ENCODE measurements at places on chromosomes 1 and 21.

DNA sequence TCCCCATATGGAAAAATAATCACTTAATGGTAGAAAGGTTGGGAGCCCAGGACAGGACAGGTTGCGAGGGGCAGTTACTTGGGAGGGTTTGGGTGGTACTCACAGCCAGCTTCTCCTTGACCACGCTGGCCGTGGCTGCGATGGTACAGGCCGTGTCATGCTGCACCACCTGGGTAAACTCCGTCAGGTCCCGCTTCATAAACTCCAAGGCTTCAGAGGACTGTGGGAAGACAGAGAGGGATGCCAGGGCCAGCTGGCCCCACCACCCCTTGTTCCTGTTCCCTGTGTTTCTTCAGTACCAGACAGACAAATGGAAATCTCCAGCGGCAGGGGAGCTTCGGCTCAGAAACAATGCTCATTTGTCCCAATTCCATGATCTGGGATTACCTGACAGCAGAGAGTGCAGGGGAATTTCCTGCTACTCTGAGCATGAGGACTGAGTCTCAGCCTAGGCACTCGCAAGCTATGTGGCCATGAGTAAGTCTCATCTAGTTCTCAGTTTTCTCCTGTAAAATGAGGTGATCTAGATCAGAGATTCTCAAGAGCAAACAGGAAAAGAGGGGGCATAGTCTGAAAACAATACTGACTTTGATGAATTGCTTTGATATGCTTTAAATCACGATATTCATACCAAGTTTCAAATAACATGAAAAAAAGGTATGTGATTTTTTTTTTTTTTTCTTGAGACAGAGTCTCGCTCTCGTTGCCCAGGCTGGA lies 7.4 kb downstream of the BSDC1 start:
- no peak for DNase-seq

GRCh38 chr1:201637282-201638079 lies 98.6 kb downstream of the NAV1 start:
- peak; percentile 86 for DNase-seq

DNA sequence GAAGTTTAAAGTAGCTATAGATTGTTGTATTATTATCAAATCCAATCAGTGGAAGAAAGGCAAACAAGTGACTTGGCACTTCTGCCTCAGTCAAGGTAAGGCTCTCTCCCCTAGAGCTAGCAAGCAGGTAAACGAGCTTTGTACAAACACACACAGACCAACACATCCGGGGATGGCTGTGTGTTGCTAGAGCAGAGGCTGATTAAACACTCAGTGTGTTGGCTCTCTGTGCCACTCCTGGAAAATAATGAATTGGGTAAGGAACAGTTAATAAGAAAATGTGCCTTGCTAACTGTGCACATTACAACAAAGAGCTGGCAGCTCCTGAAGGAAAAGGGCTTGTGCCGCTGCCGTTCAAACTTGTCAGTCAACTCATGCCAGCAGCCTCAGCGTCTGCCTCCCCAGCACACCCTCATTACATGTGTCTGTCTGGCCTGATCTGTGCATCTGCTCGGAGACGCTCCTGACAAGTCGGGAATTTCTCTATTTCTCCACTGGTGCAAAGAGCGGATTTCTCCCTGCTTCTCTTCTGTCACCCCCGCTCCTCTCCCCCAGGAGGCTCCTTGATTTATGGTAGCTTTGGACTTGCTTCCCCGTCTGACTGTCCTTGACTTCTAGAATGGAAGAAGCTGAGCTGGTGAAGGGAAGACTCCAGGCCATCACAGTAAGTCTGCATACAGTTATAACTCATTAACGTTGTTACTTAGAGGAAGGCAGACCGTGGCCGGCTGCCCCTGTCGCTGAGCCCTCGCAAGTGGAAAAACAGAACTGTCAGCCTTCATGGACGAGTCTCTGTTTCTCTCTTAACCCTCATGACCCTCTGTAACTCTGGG lies at the start of gene PALMD:
PALMD (plus strand) TSS at position 415 of the 833 bp plus-strand sequence; CDS start at position 620, 205 bp downstream.
- DNase-seq = peak; percentile 53

- DNase-seq = no peak
These were observed 19.9 kb upstream of the DNAJC6 start for GRCh38 chr1:65289449-65289848.

DNA sequence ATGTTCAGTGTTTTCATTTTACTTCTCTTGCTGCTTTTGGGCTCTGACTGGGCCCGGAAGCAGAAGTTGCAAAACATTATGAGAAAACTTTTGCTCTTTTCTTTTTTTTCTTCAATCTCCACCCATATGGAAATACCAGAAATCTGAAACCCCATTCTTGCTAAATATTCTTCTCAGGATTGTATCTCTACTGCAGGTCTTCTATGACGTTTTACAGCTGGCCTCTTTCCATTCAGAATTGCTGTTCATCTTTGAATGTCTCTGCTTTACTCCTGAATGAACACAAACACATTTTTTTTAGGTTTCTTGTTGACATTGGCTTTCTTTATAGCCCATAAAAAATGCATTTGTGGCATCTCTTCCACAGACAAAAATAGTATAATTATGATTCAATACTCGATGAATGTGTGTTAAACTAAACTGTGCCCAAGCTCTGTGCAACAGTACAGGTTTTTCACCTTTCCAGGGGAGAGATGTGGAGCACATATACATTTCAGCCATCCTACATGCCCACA lies 18.8 kb downstream of the PTPRC start:
- peak; percentile 84 for DNase-seq

GRCh38 chr1:5225707-5226704 lies 571.6 kb downstream of the AJAP1 start:
- no peak for DNase-seq

GRCh38 chr1:6162773-6163172 lies 17.3 kb downstream of the CHD5 start:
- no peak for DNase-seq

DNA sequence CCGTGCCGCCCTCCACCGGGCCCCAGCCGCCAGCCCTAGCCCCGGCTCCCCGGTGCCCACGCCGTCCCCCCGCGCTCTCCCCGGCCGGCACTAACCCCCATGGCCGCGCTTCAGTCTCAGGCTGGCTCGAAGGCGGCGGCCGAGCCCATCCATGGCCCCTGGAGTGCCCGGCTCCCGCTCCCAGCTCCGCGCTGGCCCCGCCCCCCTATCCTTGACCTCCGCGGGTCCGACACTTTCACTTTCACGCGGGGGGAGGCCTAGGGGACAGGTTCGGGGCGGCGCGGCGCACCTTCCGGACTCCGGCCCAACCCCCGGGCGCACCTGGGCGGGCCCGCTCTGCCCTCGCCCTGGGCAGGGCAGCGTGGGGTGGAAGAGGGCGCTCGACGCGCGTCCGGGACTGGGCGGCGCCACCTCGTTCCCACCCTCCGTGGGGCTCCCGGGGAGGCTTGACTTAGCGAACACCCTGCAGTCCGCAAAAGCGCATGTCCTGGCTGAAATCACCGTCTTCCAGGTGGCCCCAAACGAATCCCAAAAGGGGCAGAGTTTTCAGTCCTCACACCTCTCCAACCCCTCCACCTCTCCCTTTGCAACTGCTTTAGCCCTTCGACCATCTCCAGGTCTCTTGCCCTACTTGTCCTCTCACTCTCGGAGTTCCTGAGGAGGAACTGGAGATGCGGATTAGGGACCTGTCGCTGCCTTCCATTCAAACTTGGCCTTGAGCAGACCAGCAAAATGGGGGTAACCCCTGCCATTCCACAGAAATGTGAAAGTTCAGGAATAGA lies 3.9 kb upstream of the DENND2D start:
- DNase-seq = no peak

DNA sequence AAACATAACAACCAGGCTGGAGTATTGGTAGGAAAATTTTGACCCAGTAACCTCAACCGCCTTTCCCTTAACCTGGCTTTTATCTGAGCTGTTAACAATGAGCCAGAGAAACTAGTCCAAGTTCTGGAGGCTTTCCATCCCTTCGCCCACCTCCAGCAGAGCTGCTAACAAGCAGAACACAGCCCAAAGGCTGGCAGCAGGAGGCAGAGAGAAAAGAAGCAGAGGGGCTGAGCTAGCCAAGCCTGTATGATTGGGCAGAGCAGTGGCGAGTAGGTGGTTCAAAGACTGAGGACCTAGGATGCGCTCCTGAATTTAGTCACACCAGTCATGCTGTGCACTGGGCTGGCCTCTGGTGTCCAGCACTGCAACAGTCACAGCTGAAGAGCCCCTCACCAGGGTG lies 123.0 kb downstream of the TNR start:
- no peak for DNase-seq

DNA sequence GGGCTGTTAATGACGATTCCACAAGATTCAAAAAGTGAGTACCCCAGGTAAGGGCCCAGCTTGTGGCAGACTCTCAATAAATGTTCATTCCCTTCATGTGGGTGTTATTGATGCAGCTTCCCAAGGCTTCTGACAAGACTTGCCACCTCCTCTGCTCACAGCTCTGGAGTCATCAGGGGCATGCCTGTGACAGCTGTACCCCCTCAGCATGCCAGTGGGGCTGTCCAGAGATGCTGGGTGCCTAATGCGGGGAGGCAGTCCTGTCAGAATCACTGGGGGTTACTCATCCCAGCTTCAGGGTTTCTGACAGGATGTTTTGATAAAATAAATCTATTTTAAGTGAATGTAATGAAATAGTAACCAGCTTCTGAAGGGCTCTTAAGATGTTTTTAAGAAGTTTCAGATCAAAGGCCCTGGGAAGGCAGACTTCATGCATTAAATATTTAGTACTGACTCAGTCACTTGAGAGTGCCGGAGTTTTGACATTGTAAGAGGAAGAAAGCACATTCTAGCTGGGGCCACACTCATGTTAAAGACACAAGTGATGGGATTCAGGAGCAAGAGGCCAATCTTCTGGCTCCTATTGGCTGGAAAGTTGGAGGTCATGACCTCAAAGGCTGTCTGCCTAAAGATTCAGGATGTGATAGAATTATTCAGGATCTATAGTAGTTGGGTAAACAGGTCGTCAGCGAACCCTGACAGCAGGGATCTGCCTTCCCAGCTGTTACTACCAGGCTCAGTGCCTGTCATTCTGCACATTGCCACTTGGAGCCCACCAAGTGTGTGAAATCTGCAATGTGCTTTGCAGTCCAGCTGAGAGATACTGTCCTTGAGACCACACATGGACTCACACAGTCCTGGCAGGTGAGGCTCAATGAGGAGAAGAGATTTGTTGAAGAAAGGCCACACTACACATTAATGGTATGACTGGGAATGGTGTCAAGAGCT lies 239.6 kb upstream of the BEND5 start:
- peak; percentile 1 for DNase-seq

GRCh38 chr1:11985851-11986250 lies 5.6 kb downstream of the MFN2 start:
- DNase-seq = no peak

GRCh38 chr1:54325703-54326461 lies 80.3 kb downstream of the SSBP3 start:
- no peak for DNase-seq

- no peak for DNase-seq
These were observed 12.7 kb downstream of the CDCA8 start for GRCh38 chr1:37704966-37705365.

DNA sequence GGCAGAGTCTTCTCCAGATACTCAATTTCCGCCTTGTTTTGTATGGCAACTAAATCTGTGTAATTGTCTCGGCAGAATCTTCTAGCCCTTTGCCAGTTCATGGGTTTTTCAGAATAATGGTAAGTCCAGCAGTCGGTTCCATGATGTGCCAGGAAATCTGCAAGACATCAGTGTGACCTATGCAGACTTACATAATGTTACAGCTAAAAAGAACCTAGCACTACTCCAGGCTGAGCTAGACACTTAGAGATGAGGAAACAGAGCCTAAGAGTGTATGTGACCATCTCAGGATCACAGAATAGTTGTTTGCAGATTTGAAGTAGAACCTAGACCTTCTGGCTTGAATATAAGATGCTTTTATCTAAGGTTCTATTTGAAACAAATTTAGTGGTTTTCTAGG lies 2.8 kb downstream of the SELL start:
- no peak for DNase-seq

DNA sequence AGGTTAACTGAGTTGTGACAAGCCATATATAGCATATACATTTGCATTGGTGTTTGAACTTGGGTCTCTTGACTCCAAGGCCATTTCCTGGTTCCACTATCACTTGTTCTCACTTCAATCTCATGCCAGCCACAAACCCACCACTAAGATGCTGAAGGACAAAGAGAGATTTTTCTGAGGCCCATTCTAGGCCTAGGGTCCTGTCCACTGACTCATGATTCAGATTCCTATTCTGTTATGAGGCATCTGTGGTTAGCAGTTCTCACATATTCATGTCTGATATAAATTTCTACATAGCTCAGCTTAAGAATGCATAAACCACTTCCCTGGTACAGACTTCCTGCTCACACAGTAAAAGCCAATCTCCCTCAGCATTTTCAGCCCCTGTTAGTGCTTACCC lies 326.1 kb upstream of the BEND5 start:
- peak; percentile 63 for DNase-seq

- no peak for DNase-seq
These were observed 3.2 kb downstream of the TRPM2 start for GRCh38 chr21:44356636-44357035.

DNA sequence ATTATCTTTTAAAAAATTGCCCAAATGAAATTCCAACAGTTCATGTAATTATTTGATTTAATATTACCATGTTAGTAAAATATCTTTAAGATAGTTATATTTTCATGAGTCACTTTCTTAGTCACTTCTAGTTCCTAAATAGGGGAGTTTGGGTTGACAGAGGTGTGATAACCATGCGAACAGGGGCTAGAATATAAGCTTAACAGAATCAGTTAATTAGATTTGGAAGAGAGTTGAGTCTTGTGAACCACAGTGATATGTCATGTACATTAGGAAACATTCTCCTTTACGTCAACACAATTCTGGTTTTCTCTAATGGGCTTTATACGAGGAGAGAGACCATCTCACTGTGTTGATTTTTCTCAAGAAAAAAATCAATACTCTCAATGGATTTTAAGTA lies 64.8 kb upstream of the ZNF281 start:
- no peak for DNase-seq

- DNase-seq = no peak
These were observed 11.3 kb downstream of the LRRC47 start for GRCh38 chr1:3785045-3785444.

GRCh38 chr1:214067397-214067796 lies 79.6 kb downstream of the PROX1 start:
- DNase-seq = no peak

- DNase-seq = no peak
These were observed 42.3 kb upstream of the TADA1 start for GRCh38 chr1:166918088-166918955.

GRCh38 chr1:151809985-151810556 lies 4.9 kb upstream of the LINGO4 start:
- no peak for DNase-seq

GRCh38 chr1:189851806-189852367 lies 625.8 kb downstream of the BRINP3 start:
- no peak for DNase-seq

DNA sequence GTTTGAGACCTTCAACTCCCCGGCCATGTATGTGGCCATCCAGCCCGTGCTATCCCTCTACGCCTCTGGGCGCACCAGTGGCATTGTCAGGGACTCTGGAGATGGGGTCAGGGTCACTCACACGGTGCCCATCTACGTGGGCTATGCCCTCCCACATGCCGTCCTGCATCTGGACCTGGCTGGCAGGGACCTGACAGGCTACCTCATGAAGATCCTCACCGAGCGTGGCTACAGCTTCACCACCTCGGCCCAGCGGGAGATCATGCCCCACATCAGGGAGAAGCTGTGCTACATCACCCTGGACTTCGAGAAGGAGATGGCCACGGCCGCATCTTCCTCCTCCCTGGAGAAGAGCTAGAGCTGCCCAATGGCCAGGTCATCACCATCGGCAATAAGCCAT lies 36.5 kb upstream of the ZP4 start:
- DNase-seq = no peak

- peak; percentile 74 for DNase-seq
These were observed 577 bp downstream of the IKBKE start for GRCh38 chr1:206470692-206471414.

- DNase-seq = no peak
These were observed 50.5 kb downstream of the DMAP1 start for GRCh38 chr1:44263568-44264450.

- no peak for DNase-seq
These were observed 27.8 kb upstream of the TINAGL1 start for GRCh38 chr1:31548534-31548906.
